Placental epithelial cell (primary cell): ENCODE measurements at places on chromosomes 5 and 9. TPM values are rescaled to one million over a fixed set of nuclear protein-coding genes. Genes with fewer than 3 reads are reported as not detected.

TRMT10B gene
- 1.7 and 7.1 TPM in 2 replicates for total RNA-seq

CBY3 gene
- 0.39 TPM in 1 of 2 replicates, not detected in the other for total RNA-seq

SLC4A9 gene
- total RNA-seq = not detected in 2 replicates

S1PR3 gene
- total RNA-seq = 69.3 and 126 TPM in 2 replicates

ST8SIA4 gene
- total RNA-seq = 7.5 TPM in 2 replicates

HAPLN1 gene
- not detected in 2 replicates for total RNA-seq

AHRR gene
- 0.33 and 3.5 TPM in 2 replicates for total RNA-seq

TCF7 gene
- 0.76 and 2.4 TPM in 2 replicates for total RNA-seq

PCDHB16 gene
- under 0.01 and 0.11 TPM in 2 replicates for total RNA-seq

WNT8A gene
- not detected in 2 replicates for total RNA-seq

CD274 gene
- total RNA-seq = 0.39 and 2.3 TPM in 2 replicates

BDP1 gene
- total RNA-seq = 18.5 and 20.0 TPM in 2 replicates

OR1Q1 gene
- total RNA-seq = not detected in 2 replicates

F12 gene
- 3.0 and 7.9 TPM in 2 replicates for total RNA-seq

HAVCR2 gene
- 0.22 and 0.79 TPM in 2 replicates for total RNA-seq
